Stimulated activated effector memory CD8-positive, alpha-beta T cell treated with anti-CD3 and anti-CD28 coated beads, Interleukin-12 subunit alpha, Interleukin-12 subunit beta, amount 100 ng/mL, for 72 hours (primary cell): ENCODE measurements at places on chromosomes 2 and 18.

GRCh38 chr2:54586062-54586461, 129.9 kb downstream of the SPTBN1 start:
- DNase-seq = no peak

DNA sequence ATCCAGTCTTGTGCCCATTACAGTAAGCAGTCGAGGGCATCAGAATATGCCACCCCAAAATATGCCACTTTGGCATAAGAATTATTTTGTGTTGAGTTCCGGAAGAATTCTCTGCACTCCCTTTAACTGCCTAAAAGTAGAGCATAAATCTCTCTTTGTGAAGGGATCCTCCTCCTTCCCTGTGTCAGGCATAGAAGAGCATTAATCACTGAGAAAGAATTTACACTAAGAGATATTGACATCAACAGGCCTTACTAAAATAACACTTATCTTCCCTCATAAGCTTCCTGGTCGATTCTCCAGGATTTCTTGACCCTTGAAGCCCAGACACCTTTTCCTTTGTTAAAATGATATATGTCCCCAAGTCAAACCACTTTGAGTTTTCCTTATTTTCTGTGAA, 27.6 kb upstream of the KYNU start:
- no peak for DNase-seq

GRCh38 chr2:197307236-197307932, 3.2 kb downstream of the ANKRD44 start:
- no peak for DNase-seq

- no peak for DNase-seq
These were observed 15.4 kb downstream of the NAB1 start for GRCh38 chr2:190664240-190664639.

- no peak for DNase-seq
These were observed 34.8 kb downstream of the LIPG start for GRCh38 chr18:49596687-49597086.

DNA sequence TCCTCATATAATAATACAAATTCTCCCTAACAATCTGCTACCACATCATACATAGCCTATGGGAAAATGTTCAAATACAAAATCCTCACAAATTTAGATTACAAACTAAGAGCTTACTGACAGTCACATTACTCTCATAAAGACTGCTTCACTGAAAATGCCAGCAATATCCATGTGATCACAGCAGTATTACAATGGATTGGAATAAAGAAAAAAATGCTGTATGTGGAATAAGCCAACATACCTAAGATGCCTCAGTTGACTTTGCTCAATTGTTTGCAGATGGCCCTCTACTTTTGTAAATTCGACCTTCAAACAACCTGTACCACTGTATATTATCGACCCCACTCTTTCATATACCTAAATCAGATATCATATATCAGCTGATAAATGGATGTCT, 88.7 kb downstream of the DYM start:
- no peak for DNase-seq

DNA sequence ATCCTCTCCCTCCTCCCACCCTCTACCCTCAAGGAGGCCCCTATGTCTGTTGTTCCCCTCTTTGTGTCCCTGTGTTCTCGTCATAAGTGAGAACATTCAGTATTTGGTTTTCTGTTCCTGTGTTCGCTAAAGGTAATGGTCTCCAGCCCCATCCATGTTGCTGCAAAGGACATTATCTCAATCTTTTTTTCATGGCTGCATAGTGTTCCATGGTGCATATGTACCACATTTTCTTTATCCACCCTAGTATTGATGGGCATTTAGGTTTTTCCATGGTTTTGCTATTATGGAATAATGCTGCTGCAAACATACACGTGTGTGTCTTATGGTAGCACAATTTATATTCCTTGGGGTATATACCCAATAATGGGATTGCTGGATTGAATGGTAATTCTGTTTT, 33.0 kb downstream of the PUM2 start:
- DNase-seq = no peak

DNA sequence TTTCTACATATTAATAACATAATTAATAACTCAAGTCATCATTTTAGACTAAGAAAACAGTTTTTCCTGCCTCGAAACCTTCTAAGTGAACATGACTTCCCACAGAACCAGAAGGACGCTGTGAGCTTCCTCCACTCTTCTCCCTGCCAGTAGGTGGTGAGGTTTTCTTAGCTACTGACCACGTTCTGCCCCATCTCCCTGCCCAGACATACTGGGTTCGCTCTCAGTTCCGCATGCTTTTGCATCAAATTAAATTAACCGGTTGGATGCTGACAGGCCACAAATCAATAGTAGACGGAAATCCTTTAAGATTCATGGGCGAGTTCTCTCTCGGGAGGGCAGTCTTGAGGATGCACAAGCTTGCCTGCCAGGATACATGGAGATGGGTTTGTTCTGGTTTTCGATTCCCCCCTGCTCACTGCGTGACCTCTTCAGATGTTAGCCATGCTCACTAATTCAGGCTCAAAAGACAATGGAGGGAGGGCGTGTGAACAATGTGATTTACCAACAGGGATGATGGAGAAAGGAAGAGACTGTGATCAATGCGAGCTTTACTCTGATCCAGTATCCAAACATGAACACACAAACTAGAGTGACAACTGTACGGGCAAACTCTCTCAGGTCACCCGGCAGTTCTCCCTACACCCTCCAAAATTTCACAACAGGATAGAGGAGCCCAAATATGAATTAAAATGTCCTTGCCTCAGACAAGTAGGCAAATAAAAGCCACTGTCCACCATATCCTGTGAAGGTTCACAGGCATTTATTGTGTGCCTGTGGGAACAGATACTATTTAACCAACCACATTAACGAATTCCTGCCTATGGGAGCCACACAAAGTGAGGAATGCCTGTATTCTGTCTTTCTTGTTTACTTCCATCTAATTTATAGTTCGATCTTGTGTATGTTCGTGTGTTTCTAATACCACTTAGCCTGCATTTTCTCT, 375.7 kb downstream of the EIPR1 start:
- no peak for DNase-seq

- no peak for DNase-seq
These were observed 282.2 kb upstream of the SOX11 start for GRCh38 chr2:5409898-5410381.

GRCh38 chr2:238865744-238866355, 18.0 kb downstream of the TWIST2 start:
- DNase-seq = no peak

GRCh38 chr2:63189026-63189425, 138.4 kb downstream of the OTX1 start:
- no peak for DNase-seq

- DNase-seq = no peak
These were observed 51.7 kb downstream of the PDCL3 start for GRCh38 chr2:100614455-100615000.

DNA sequence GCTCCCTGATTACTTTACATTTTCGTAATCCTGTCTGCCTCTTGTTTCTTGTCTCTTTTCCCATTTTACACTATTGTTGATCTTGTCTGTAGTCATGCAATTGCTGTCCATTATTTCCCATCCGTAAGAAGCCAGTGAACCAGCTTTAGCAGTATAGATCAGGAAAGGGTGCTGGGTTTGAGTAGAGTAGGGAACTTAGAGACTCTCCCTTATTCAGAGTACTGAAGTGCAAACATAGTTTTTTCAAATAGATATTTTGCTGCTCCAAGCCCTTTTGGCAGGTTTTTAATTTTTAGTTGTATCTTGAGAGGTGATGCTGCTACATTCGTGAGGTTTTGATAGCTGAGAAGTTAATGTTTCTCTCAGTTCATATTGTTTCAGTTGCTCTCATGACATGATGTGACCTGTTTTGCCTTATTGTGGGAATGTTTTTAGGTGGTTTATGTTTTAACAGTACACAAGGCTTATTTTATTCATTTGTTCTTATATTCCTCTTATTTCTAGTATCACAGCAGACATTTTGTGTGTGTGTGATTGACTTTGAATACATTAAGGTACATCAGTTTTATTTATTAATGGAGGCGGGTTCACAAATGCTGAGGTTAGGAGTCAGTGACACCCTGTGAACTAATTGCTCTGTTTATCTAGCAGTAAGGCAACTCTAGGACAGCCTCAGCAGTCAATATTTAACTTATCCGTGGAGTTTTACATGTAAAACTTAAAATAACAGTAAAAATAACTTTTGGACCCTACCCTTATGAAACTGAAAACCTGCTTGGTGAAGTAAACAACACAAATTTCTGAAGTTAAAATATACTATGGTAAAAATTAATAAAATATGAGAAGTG, 118.4 kb downstream of the ZNF407 start:
- DNase-seq = no peak

DNA sequence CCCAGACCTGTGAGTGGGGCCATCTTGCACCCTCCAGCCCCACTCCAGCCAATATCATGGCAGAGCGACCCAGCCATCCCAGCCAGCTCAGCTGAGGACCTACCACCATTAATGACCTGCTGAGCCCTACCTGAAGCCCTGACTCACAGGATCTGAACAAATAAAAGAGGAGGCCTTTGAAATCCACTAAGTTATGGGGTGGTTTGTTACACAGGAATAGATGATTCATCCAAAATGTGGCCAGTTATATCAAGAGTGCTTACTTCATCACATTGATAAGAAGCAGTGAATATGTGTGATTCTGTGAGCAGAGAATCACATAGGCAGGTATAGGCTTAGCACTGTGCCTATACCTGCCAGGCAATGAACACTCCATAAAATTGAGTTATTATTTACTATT, 34.7 kb upstream of the FAM124B start:
- DNase-seq = no peak
